Stimulated activated effector memory CD8-positive, alpha-beta T cell treated with anti-CD3 and anti-CD28 coated beads, Interleukin-12 subunit alpha, Interleukin-12 subunit beta, amount 100 ng/mL, for 72 hours (primary cell): ENCODE measurements at places on chromosomes 1 and 21.

DNA sequence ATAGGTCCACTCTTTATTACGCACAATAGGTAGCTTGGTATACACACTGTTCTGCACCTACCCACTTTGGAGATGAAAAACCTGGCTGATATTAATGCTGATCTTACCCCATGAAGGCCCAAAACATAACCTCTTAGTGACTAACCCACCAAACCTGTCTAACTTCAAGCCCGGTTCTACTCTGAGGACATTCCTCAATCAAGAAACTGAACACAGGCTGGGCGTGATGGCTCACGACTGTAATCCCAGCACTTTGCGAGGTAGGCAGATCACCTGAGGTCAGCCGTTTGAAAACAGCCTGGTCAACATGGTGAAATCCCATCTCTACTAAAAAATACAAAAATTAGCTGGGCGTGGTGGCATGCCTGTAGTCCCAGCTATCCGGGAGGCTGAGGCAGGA is 50.5 kb downstream of the EYA3 start:
- DNase-seq = no peak

- no peak for DNase-seq
Observed at GRCh38 chr1:202599669-202600431, 110.4 kb downstream of the SYT2 start.

- no peak for DNase-seq
Observed at GRCh38 chr1:218677026-218677425, 331.9 kb downstream of the TGFB2 start.

DNA sequence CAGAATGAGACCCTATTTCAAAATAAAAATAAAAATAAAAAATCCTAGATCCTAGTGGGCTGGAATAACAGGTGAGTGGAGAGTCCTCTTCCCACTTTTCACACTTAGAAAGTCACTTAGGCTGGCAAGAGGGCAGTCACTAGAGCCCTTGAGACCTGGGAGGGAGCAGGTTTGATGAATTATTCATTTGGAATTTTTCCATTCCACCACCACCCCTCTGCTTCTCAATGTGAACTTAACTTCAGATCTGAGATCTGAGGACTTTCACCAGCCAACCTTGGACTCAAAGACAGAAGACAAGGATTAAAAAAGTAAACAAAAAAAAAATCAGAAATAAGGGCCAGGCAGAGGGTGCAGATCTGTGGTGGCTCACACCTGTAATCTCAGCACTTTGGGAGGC is 16.5 kb downstream of the AKR7A3 start:
- no peak for DNase-seq

DNA sequence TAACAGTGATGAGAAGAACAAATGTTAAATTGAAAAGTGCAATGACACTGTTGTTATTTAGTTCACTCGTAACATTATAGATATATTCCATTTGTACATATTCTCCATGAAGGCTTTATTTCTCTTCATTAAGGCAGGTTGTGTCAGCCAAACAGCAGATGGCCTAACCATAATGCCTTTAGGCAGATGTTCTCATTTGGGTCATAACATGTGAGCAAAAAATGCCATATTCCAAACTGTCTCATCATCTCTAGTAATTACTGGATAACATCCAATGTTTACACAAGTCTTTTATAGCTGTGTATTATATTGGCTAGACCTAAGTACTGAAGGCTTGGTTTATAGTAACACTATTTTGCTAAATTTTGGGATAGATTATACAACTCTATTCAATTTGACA is 87.2 kb upstream of the CHODL start:
- DNase-seq = no peak

GRCh38 chr1:243638186-243638585 is 211.9 kb downstream of the AKT3 start:
- no peak for DNase-seq

GRCh38 chr1:88773540-88774150 is 89.6 kb downstream of the PKN2 start:
- DNase-seq = no peak

DNA sequence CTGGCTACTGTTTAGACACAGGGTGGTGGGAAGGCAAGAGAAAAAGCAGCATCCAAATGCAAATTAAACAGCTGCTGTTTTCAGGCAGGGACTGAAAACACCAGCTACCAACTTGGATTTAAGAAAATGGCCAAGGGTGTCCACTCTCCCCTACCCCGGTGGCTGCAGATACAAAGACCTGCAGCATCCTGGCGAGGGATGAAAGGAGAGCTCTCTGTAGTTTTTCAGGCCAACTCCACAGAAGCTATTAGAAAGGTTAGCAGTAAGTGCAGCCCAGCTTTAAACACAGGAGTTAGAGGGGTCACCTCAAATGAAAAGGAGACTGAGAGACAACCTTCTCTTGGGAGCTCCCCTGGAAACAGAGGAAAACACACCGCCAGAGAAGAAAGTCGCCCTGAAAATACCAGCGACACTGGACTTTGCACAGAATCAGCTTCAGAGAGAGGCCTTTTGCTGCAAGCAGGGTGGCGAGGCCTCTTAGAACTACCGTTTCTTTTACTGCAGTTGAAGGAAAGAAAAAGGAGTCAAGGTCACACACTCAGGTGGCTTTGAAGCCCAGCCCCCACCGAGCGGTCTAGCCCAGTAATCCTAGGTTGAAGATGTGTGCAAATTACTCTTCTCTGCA is 74.4 kb upstream of the TIAM1 start:
- no peak for DNase-seq

- DNase-seq = peak; percentile 72
Observed at GRCh38 chr1:226643177-226643576, 94.6 kb downstream of the STUM start.

DNA sequence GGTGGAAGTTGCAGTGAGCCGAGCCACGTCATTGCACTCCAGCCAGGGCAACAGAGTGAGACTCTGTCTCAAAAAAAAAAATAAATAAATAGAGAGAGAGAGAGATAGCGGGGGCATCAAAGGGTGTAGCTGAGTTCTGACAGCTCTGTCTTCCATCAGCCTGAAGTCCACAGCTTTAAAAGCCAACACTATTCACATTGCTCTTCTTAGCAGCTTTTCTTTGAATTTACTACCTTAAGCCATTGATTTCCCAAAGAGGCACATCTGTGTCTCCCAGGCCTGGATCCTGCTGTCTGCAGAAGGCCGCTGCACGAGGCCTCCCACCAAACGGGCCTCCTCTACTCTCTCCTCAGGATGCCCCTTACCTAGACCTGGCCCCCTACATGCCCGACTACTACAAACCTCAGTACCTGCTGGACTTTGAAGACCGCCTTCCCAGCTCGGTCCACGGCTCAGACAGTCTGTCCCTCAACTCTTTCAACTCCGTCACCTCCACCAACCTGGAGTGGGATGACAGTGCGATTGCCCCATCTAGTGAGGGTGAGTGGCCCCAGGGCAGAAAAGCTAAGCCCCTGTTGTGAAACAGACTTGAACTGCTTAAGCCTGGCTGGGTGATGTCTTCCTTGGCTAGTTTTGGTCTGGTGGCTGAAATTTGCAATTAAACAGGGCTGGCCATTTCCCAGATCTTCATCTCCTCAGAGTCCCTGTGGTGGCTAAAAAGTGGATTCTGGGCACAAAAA is 16.5 kb upstream of the SLC25A34 start:
- DNase-seq = no peak

DNA sequence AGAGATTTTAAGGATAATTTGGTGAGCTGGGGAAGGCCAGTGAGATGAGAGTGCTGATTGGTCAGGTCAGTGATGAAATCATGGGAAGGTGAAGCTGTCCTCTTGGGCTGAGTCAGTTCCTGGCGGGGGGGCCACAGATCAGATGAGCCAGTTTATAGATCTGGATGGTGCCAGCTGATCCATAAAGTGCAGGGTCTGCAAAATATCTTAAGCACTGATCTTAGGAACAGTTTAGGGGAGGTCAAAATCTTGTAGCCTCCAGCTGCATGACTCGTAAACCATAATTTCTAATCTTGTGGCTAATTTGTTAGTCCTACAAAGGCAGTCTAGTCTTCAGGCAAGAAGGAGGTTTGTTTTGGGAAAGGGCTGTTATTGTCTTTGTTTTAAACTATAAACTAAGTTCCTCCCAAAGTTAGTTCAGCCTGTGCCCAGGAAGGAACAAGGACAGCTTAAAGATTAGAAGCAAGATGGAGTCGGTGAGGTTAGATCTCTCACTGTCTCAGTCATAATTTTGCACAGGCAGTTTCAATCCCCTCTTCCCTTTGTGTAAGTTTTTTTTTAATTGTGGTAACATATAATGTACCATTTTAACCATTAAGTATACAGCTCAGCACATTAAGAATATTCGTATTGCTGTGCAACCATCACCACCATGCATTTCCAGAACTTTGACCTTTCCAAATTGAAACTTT is 39.4 kb downstream of the PTAFR start:
- no peak for DNase-seq

- no peak for DNase-seq
Observed at GRCh38 chr1:22131062-22131461, 11.8 kb downstream of the WNT4 start.

DNA sequence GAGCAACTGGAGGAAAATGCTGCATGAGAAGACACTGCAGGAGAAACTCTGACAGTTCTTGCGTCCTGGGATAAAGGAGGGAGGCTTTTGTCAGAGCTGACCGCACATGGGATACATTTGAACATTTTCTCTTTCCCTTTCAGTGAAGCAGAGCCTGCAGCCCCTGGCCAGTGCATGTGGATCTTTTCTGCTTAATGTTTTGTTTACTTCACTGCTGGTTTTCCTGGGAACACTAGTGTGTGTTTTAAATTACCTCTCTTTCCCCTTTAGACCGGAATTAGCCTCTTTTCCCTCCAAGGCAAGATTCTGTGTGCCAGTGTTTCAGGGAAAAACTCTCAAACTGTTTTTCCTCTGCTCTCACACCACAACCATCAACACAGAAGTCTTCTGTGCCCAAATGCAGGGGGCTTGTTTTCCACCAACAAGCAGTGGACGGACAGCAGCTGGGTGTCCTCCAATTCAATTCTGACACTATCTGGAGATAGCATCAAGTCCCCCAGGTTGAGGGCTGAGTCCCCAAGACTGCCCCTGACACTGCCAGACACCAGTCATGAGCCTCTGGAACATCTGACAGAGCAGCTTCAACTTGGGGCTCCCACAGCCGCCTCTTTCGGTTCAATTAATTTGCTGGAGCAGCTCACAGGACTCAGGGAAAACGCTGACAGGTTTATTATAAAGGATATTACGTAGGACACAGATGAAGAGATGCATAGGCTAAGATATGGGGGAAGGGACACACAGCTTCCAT is 136.2 kb downstream of the RHOU start:
- DNase-seq = peak; percentile 29

DNA sequence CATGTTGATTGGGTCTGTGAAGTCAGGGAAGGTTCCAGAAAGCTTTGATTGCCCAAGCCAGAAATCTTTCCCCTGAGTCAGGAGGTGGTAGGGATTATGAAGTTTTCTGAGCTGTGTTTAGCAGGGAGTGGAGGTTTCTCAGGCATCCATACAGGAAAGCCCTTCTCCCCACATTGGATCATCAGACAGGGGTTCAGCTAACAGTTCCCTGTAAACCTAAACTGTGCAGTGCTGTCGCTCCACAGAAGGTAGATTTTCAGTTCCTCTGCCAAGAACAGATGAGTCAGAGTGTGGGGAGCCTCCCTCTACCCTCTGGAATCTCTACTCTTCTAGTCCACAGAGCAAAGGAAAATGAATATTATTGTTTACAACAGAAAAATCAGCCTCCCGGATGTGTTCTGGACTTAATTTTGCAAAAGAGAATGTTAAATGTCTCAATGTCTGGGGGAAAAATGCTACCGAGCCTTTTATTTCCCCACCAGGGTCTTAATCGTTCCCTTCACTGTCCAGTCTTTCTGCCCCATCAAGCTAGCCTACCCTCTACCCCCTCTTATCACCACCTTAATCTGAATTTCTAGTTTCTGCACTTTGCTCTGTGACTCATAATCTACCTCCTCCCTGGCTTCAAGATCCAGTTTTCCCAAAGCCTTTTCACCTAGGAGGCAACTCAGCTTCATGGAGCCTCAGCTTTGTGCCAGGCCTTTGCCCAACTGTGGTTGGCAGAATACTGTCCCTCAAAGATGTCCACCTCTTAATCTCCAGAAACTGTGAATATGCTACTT is 355.6 kb downstream of the PRDM2 start:
- DNase-seq = no peak

DNA sequence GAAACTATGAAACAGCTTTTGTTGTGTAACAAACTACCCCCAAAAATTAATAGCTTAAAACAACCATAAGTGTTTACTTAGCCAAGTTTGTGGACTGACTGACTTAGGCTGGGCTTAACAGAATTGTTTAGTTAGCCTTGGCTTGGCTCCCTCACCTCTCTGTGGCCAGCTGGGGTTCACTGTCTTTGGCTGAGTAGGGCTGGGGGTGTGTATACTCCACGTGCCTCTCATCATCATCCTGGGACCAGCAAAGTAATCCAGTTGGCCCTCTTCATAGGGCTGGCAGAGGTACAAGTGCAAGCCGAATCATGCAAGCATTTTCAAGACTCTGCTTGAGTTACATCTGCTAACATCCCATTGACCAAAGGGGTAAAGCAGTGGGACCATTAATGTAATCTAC is 252.3 kb downstream of the BRINP2 start:
- DNase-seq = no peak

DNA sequence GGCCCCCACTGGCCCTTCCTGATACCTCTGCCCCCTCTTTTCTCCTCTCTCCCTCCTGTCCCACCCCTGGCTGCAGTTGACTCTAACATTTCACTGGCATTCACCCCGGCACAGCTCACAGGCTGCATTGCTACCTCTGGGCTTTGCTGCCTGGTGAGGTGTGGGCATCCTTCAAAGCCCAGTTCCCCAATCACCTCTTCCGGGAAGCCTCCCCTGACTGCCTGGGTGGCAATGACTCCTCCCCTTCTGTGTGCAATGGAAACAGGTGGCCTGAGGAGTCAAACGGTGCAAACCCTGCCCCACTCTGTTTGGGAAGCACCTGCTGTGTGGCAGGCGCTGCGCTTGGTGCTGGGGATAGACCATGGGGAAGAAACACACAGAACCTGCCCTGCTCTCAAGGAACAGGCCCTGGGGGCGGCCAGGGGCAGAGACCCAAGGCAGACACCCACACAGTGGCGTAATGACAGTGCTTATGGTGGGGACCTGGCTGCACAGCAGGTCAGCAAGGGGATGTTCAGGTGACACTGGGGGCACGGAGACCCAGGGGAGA is 39.3 kb upstream of the POFUT2 start:
- DNase-seq = no peak

DNA sequence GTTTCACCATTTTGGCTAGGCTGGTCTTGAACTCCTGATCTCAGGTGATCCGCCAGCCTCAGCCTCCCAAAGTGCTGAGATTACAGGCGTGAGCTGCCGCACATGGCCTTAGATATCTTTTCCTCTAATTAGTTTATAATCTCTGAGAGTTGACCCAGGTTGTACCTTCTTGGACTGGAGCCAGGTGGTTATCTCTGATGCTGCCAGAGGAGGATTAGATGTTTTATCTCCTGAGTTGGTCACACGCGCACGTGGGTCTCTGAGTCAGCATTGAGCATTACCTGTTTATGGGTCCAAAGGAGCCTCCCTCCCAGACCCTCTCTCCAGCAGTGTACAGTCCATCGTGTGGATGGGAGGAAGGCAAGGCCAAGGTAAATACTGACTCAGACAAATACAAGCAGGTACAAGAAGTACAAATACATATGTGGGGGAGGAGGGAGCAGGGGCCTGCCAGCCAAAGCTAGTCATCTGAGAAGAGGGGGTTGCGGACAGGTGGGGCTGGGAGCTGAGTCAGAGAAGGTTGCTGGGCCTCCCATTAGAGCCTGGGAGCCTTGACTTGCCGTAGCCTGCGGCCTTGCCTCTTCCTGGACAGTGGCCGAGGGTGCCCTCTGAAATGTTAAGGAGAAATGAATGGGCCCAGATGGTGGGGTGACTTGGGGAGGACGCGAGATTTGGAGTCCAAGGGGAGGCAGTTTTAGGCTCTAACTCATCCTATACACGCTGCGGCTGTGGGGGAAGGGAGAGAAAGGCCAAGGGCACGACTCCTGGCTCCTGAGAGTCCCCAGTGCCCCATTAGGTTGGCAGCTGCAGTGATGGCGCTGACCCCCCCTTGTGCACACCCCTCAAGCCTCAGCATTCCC is 13.1 kb downstream of the IL6R start:
- DNase-seq = no peak
